ENCODE measurements at places on chromosomes 11 and 22. TPM values are rescaled to one million over a fixed set of nuclear protein-coding genes. Genes with fewer than 3 reads are reported as not detected.

DNA sequence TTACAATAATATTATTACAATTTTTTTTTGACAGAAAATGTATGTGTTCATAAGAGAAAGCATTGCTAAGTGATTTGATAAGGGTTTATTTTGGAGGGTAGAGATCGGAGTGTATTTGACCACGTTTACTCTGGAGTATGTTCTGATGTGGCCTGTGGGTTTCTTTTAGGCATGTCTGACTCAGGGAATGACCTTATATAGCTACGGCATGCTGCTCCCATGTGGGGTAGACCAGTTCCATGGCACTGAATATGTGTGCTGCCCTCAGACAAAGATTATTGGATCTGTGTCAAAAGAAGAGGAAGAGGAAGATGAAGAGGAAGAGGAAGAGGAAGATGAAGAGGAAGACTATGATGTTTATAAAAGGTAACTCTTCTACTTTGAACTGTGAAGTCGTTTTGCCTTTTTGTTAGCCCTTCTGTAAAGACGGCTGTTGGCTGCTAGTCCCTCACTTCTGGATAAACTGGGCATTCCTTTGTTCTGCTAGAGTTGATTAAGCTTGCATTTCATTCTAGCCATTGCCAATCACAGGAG is 38.1 kb upstream of the ST14 start:
- DNase-seq = no peak

DNA sequence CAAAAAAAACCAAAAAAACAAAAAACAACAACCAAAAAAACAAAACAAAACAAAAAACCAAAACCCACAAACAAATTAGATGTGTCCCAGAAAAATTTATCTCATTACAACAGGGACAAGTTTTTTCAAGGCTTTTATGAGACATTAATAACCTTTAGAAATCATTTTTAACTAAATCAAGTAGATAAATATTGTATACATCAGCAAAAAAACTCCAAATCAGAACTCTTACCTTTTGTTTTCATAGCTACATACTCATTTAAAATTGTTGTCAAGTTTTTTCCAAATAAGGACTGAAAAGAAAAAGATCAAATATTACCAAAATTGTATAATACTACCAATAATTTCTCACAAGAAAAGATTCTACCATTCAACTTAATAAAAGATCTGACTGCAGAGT is 28.7 kb downstream of the NPAT start:
- no peak for DNase-seq

GRCh38 chr11:43790444-43790794 is 90.2 kb upstream of the ALKBH3 start:
- DNase-seq = no peak

GRCh38 chr11:1230121-1230455 is 7.2 kb downstream of the MUC5B start:
- no peak for DNase-seq

DNA sequence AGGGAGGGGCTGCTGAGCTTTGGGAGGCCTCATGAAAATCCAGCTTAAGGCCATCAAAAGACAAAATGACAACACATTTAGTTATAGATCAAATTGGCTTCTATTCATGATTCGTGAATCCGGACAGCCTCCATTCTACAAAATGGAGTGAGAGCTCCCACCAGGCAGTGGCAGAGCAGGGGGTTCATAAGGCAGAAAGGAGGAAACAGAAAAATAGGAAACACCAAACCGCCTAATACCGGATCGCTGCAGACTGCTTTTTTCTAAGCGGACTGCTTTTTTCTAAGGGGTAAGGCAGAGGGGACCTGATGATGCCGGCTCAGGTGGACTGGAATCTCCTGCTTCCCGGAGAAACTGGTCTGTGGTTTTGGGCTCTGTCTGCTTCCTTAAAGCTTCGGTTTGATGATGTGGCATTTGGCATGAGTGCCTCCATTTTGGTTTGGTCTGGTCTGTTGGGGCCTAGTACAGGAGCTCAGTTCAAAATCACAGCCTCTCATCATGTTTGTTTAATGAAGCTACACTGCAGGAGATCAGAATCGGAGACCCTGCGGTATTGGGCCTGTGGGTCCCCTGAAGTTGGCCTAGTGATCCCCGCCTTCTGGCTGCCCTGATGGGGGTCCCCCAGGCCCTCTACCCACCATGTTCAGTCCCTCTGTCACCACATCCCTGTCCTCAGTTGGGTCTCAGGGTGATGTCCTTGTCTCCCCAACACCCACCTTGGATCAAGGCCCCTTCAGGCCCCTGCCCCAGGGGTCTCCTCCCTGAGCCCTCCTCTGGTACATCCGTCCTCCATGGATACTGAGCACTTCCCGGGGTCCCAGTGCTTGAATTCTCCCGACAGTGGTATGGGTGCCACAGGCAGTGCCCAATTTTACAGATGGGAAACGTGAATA is 1.2 kb downstream of the ALDH3B1 start:
- no peak for DNase-seq

DNA sequence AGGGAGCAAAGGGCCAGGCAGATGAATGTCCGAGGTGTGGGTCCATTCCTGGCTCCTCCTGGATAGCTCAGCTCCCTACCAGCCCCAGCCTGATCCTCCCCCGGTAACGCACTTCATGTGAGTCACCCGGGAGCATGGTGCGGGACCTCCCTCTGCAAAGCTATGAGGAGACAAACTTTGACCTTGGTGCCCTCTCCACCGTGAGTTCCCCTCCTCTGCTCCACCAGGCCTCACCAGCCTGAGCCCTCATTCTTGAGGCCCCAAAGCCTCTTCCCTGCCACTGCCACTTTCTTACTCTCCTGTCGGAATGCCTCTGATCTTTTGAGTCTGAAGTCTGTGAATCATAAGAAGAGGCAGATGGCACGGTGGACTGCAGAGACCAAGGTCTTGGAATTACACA is 37.4 kb upstream of the CD82 start:
- DNase-seq = no peak

- DNase-seq = no peak
Observed at GRCh38 chr22:45381348-45381747, 32.1 kb downstream of the SMC1B start.

- DNase-seq = no peak
Observed at GRCh38 chr11:13076961-13077360, 67.8 kb downstream of the RASSF10 start.

The CD248 gene
- 121 TPM for polyA plus RNA-seq

The PGA4 gene
- polyA plus RNA-seq = 0.18 TPM

The MRGPRX3 gene
- not detected for polyA plus RNA-seq

All from right lung (tissue), 10 donors.